ENCODE measurements at places on chromosomes 2 and 18.

DNA sequence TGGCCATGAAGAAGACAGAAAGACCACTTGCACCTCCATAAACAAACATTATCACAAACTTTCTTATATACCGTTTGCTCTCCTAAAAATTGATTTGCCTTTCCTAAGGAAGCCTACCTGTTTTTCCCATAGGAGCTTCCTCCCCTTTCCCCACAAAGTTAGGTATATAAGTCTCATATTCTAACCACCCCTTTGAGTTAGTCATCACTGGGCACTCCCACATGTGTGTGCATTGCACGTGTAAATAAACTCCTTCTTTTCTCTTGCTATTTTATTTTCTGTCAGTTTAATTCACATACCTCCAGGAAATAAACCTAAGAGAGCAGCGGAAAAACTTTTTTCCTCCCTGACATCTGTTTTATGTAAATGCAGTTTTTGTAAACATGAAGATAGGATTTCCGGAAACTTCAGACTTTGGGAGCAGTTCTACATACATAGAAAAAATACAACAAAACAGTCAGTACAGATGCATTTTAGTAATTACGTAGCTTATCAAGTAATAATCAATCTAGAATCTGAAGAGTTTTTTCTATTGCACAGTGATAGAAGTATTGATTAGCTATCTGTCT, 46.6 kb downstream of the PLCL1 start:
- no peak for DNase-seq

- no peak for DNase-seq
These were observed 9.4 kb downstream of the COL3A1 start for GRCh38 chr2:188983427-188984064.

- no peak for DNase-seq
These were observed 193.1 kb downstream of the L3MBTL4 start for GRCh38 chr18:6221602-6222014.

GRCh38 chr2:24076849-24077534, 866 bp upstream of the SF3B6 start:
- no peak for DNase-seq

DNA sequence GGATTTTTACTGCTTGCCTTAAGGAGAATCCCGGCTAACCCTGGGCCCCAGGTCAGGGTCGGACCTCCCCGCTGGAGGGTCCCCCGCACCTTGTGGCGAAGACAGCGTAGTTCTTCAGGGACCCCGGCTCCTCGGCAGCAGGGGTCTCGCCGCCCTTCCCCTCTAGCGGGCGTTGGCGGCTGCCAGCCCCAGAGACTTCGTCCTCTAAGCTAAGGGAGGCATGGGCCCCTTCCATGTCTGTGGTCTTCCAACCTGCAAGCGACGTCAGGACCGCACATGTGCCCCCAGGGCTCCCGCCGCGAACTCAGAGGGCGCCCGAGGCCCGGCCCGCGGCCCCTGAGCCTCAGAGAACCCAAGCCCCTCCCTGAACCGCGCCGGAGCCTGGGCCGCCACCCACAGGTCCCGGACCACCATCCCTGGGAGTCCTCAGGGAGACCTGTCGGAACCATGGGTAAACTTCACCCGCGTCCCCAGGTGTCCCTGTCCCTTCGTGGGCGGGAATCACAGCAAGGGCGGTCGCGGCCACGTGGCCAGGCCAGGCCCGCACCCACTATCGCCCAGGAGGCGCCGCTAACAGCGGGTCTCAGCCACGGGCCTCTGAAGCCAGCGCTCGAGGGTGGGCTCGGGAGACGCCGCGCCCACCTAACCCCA, 562 bp downstream of the ANKMY1 start:
- DNase-seq: no peak

DNA sequence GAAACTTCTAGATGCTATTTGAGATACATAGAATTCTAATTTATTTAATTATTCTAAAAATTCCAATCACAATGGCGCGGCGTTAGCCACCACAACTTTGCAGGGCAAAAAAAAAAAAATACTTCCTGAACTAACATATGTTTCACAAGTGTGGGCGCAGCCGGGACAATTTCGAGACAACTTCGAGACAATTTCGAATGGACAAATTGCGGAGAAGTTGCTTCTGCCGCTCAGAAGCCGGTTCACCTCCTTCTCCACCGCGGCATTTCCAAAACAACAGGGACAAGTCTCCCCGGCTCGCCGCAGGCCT, 842 bp downstream of the PAX3 start:
- no peak for DNase-seq

GRCh38 chr2:105822186-105822585, 77.5 kb downstream of the NCK2 start:
- DNase-seq: no peak

DNA sequence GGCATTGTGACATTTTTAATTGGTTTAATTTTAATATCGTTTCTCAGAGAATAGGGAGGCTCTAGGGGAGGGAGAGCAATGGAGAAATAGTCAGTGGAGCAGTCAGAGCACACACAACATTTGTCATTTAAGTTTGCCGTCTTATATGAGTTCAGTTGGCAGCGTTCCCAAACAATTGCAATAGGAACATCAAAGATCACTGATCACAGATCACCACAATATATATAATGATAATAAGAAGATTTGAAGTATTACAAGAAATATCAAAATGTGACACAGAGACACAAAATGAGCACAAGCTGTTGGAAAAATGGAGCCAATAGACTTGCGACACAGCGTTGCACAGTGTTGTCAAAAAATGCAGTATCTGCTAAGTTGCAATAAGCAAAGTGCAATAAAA, 303.7 kb downstream of the CDH19 start:
- DNase-seq: no peak

DNA sequence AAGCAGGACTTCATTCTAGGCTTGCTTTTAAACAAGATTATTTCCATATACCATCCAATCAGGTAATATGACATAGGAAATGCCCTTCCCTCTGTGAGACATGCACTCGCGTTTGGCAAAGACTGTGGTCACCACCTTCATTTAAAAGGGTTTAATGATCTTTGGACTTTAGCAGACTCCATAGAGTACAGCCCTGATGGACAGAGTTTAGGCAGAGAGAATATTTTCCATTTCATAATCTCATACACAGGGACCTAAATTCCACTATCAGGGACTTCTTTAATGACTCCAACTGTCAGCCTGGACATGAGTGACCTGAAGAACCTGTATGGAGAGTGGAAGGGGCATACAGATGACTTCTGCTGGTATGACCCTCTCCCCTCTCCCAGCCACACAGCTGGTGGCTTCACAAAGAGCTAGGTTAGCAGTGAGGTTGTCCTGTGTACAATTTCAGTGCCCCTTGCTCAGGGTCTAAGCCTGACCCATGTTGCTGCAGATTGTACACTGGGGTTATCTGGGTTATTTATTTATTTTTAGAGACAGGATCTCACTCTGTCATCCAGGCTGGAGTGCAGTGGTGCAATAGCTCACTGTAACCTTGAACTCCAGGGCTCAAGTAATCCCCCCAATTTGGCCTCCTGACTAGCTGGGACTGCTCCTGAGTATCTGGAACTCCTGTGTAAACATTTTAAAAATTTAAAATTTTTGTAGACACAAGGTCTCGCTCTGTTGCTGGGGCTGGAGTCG, 59.2 kb downstream of the PTPRM start:
- DNase-seq: no peak

GRCh38 chr2:222039821-222040220, 259.0 kb downstream of the PAX3 start:
- DNase-seq: no peak

DNA sequence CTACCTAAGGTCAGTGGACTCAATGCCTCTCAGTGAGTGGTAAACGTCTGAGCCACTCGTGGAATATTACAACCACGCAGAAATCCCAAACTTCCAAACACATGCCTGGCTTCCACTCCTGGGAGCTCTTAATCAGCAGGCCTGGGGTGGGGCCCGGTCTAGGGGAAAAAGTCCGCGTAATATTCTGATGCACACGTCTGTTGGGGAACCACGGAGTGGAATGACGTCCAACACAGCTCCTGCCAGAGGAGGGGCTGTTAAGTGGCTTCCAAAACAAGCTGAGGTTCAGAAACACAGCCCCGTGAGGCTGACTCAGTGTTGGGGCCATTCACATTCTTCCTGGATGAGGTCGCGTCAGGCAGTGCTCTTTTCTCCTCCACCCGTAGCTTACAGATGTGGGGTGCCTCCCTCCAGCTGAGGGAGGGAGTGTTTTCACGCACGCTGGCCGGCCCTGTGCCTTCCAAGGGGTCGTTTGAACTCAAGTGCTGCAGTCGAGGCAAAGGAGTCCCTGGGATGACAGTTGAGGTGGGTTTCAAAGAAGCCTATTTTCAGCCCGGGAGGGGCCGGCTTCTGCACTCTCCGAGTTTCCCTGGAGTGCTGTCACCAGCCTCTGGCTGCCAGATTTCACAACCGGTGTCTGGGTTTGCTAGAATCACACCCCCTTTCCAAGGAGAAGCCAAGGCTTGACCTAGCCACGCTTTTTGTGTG, 73.1 kb downstream of the ACKR3 start:
- peak; percentile 93 for DNase-seq

DNA sequence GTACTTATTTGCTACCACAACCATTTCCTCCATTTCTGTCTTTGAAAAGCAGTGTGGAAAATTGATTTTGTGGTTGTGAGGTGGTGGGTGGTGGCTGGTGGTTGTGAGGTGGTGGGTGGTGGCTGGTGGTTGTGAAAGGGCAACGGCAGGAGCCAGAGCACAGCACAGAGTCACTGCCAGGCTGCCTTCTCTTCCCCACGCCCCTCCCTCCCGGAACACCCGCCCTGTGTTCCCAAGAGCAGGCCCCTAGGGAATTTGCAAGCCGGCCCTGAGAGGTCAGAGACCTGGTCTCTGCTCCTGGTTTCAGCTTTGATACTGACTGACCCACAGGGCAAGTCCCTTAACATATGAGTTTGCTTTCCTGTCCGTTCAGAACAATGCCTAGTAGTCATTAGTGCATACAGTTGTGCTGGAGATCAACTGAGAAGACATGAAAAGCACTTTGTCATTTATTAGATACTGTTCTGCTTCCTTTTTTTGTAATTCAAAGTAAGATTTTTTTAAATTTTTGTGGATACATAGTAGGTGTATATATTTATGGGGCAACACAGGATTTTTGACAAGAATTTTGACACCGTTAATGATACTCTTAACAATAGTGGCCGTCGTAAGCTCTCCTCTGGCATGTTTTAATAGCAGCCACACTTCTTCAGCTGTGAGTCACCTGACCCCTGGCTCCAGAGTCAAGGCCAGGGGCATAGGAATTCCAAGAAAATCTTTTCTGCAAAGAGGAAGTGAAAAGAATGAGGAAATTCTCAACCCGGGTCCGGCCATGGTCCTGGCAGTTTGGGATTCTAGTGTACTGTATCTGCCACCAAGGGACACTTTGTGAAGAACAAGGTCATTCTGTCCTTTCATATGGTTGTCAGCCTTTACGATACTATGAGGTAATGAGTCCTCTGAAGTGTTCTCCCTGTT, 53.2 kb downstream of the ITGA6 start:
- DNase-seq: no peak

- no peak for DNase-seq
These were observed 90.5 kb downstream of the RBM43 start for GRCh38 chr2:151171186-151171585.

GRCh38 chr2:48315896-48316194, 214.1 kb upstream of the STON1 start:
- no peak for DNase-seq

DNA sequence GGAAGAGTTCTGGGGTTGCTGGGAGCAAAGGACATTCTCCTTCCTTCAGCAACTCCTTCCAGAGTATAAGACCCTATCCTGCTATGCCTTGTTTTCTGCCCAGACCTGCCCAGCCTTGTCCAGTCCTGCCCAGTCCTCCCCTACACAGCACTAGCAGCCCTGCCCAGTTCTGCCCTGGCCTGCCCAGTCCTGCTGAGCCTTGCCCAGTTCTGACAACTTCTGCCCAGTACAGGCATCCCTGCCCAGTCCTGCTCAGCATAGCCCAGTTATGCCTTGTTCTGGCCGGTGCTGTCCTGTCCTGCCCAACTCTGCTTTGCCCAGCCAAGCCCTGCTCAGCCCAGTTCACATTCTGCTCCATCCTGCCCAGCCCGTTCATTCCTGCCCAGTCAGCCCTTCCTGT, 44.9 kb upstream of the ALK start:
- no peak for DNase-seq

DNA sequence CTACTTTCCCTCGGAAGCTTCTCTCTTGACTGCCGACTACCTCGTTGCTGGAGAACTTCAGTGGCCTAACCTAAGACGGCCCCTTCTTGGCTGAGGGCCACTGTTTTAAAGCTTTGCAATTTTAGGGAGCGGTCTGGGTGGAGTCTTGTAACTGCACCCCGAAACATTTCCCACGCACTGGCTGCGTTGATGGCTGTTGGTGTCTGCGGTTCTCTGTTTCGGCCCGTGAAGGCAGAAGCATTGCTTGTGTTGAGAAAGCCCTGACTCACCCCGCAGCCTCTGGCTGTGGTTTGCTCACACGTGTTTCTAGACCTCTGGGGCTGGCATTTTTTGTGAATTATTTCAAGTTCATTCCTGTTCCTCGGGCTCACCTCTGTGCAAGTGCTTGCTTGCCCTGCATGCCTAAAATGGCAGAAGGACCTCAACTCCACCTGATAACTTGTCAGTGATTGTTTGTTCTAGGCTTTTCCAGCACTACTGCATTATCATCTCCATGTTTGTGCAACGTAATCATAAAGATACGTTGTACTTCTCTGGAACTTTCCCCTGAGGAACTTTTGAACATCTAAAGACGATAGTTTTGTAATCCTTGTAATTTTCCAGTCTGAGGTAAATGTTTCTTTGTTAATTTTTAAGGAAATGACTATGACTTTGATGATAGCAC, 94.2 kb upstream of the DLX2 start:
- no peak for DNase-seq

GRCh38 chr2:17592731-17593409, 52.4 kb downstream of the VSNL1 start:
- no peak for DNase-seq

- DNase-seq: no peak
These were observed 104.2 kb downstream of the ZNF521 start for GRCh38 chr18:25247725-25248124.

DNA sequence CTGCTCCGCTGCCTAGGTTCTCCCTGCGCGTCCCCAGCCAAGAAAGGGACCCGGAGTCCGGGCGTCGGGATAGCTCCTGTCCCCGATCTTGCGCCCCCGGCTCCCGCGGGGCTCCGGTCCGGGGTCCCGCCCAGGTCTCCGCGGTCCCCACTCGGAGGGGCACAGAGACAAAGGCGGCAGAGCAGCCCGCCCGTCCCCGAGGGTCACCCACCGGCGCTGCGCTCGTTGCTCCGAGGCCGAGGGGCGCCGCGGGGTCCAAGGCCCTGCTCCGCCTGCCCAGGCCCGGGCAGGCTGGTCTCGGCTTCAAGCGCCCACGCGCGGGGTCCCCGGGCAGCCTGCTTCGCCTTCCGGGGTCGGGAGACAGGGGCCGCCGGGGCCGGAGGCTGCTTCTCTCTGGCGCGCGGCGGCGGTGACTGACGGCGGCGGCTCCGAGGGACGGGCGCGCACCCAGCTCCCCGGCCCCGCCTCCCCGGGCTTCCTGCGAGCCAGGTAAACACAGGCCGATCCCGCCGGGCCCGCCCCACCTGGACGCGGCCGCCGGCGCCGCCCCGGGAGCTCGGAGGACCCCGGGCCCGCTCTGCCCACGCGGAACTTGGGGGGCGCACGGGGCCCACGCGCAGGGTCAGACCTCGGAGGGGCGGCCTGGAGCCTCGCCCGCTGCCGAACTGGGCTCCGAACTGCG, at the start of gene MBP:
MBP (minus strand) TSS at position 415 of the 682 bp plus-strand sequence. CDS start 27,522 bp downstream, outside the sequence.
- no peak for DNase-seq

All from amniotic stem cell (primary cell).